Fibroblast of the aortic adventitia (primary cell): ENCODE measurements at places on chromosomes 2 and 18. TPM values are rescaled to one million over a fixed set of nuclear protein-coding genes. Genes with fewer than 3 reads are reported as not detected.

Gene FAM237A
- not detected in 2 replicates for total RNA-seq

Gene SPATA3
- total RNA-seq: not detected in 2 replicates

Gene PPP1R1C
- total RNA-seq: 1.4 TPM in 1 of 2 replicates, not detected in the other

Gene FAM228A
- 0.18 and 1.3 TPM in 2 replicates for total RNA-seq

Gene ATOH8
- total RNA-seq: 17.0 and 22.0 TPM in 2 replicates

Gene TDRD15
- total RNA-seq: not detected in 2 replicates

Gene IL36B
- total RNA-seq: not detected in 2 replicates

Gene TLX2
- total RNA-seq: not detected in 2 replicates

Gene BCL11A
- total RNA-seq: 0.09 TPM in 1 of 2 replicates, not detected in the other

Gene SMAD7
- total RNA-seq: 10.5 and 27.2 TPM in 2 replicates

Gene THSD7B
- total RNA-seq: 0.36 TPM in 1 of 2 replicates, not detected in the other

Gene ADGRF3
- 0.09 TPM in 1 of 2 replicates, not detected in the other for total RNA-seq

Gene DPP10
- not detected in 2 replicates for total RNA-seq
